ENCODE measurements at places on chromosomes 7 and 10.

DNA sequence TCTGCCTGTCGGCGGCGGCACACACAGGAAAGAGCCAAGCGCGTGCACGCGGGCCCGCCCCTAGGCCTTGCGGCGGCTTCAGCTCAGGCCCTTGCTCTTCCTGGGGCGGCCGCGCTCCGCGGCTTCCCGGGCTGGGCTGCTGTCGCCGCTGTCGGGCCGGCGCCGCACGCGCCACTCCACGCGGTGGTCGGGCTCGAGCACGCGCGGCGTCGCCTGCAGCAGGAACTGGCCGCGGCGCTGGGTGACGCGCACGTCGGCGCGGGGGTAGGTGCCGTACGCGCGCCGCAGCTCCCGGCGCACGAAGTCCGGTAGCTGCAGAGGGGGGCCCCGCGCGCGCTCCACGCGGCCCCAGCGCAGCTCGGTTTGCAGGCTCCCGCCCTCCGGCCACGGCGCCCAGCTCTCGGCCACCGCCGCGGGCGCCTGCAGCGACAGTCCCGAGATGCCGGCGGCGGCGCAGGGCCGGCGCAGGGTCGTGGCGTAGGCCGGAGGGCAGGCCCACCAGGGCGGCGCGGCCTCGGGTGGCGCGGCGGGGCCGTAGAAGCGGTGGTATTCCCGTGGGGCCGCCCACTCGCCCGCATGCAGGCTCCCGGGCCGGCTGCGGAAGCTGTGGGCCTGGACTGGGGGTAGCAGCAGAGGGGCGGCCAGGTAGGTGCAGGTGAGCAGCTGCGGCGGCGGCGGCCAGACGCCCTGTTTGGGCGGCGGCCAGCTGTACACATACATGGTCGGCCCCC, 804 bp downstream of the C10orf95 start:
- peak; percentile 81 for DNase-seq

GRCh38 chr10:59674215-59674836, 35.3 kb downstream of the SLC16A9 start:
- DNase-seq = no peak

DNA sequence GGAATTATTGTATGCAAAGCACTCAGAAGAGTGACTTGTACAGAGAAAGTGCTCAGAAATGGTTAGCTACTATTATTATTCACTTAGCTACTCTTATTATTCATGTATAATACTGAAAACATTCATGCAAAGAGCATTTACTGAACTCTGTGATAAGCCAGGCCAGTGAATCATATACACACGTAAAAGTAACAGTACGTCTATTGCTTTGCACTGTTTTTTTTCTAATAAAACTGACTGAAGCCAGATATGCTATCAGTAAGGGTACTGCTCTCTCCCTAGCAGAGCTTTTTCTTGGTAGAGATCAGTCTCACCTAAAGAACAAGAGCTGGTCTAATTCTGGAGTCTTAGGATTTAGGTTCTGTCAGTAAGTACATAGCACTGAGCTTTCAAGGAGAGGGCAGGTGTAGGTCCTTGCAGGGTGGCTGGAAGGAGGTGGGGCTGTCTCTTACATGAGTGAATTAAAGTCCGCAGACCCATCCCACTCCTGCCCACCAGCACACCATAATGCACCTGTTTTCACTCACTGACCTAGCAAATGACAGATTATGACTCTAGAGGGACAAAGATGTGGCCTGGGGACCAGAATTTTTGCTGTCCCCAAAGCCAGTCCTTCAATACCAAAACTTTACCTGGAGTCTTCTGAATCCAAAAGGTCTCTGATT, 145.9 kb downstream of the ARID5B start:
- DNase-seq = no peak

GRCh38 chr10:71309919-71310318, 9.1 kb upstream of the SLC29A3 start:
- DNase-seq = no peak

GRCh38 chr10:16470747-16471146, 33.9 kb downstream of the PTER start:
- DNase-seq = no peak

- no peak for DNase-seq
These were observed 127.8 kb downstream of the PLPP4 start for GRCh38 chr10:120584786-120585185.

GRCh38 chr7:134865001-134865845, 85.8 kb downstream of the CALD1 start:
- no peak for DNase-seq

DNA sequence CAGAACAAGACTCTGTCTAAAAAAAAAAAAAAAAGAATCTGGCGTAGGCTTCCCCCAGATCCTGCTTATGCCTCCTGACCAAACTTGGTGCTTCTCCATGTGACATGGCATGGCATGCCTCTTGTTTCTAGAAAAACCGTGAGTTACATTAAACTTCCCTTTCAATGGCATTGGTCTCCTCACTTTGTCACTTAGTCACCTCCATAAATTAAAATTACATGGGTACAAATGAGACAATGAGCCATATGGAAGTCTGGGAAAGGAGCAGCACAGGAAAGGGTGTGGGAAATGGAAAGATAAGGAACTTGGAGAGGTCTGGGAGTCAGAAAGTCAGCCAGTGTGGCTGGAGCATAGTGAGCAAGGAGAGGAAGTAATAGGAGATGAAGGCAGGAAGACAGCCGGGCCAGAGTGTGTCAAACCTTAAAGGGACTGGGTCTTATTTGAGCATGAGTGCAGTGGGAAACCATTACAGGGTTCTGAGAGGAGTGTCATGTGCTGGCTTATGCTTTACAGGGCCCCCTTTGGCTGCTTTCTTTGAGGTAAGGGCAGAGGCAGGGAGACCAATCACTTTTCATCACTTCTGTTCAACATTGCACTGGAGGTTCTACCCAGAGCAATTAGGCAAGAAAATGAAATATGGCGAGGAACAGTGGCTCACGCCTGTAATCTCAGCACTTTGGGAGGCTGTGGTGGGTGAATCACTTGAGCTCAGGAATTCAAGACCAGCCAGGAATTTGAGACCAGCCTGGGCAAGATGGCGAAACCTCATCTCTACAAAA, 21.3 kb upstream of the ZMIZ2 start:
- peak; percentile 69 for DNase-seq

- no peak for DNase-seq
These were observed 154.8 kb downstream of the RAPGEF5 start for GRCh38 chr7:22202141-22202540.

DNA sequence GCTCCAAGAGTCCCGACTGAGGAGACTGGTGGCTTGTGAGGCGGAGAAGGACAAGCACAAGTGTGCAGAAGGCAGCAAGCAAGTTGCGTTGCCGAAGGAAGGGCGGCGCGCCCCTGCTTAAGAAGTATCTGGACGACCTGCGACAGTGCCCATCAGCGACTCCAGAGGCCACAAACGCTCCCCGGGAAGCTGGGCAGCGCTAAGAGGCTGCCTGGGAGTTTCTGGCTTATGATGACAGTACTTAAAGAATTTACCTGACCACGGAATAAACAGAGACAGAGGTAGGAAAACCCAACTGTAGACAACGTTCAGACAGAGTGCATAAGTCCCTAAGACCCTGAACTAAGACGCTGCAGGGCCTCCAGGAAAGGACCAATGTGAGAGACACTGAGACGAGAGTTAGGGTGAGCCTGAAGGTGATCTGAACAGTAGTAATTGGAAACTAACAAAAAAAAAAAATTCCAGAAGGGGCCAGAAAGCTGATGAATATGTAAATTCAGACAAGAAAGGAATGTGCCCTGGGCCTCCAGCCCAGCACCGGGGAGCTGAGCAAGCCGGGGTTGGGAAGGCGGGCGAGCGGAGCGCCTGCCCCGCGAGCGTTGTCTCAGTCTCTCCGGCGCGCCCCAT, 1.0 kb downstream of the OSBPL3 start:
- DNase-seq = peak; percentile 46

- no peak for DNase-seq
These were observed 1.2 kb downstream of the GTF2IRD1 start for GRCh38 chr7:74454925-74455288.

DNA sequence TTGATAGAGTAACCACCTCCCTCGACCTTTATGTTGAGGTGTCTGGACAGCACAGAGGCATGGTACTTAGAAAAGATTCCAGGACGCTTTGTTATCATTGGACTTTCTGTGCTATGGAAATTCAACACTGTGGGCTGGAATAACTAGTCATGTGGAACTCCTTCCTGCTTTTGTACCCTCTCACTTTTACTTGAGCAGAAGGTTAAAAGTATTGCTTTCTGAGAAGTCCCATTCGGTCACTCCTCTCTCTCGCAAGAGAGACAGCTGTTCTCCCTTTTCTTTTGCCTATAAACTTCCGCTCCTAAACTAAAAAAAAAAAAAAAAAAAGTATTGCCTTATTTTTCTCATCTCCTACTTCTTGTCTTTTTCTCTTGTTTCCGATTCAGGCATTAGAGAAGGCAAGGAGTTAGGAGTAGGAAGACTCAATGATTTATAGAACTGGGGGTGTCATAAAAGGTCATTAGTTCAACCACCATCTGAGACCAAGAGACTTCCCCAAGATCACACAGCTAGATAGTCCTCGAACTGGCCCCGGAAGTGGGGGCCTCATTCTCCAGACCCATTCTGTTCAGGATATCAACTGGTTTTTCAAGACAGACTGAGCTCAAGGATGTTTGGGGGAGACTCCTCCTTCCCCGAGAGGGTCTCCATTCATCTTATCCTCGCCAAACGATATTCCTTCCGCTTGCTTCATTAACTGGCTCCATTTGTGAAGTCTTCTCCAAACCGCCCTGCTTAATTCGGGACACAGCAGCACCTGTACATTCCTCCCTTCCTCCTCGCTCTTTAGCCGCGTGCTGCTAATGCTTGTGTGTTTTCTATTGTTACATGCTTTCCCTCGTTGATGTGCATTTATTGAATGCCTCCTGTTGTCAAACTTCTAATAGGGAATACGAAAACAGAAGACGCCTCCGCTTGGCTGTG, 995 bp upstream of the INPP5F start:
- DNase-seq = peak; percentile 56

GRCh38 chr7:138907850-138908249, 73.3 kb downstream of the KIAA1549 start:
- DNase-seq = no peak

- DNase-seq = peak; percentile 22
These were observed 311.2 kb downstream of the RNLS start for GRCh38 chr10:88271761-88272543.

DNA sequence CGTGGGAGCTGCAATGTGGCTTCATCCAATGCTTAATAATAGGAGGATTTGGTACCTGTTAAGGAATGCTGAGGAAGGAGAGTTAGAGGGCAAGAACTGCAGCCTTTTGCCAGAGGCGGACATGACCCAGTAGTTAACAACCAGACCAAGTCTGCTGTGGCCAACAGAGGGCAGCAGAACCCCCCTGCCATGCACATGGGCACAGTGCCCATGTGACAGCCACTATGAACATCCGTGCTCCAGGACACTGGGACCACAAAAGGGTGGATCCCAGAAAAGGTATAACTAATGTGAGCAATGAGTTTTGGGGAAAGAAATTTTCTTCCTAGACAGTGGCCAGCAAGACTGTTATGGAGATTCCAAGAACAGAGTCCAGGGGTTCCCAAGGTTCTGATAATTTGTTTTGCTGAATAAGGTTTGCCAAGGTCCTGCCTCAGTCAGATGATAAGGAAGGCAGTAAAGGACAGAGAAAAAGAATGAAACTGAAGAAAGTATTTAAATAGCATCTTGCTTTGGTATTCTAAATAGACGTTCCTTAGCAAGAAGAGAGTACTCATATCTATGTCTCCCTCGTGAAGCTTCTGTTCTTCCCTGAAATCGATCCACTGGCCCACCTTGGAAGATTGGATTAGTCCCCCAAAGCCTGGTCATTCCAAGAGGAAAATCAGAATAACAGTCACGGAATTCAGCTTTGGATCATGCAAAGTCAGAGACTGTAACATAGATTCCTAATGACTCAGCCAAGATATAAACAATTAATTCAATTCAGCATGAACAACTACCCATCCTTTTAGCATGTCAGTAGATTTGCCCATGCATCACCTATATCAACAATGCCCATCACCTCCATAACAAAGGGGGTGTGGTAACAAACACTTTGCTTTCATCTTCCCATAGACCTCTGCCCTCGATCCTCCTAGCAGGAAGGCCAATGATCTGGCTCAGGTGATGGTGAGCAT, 56.0 kb downstream of the LGI1 start:
- DNase-seq = peak; percentile 49

- DNase-seq = no peak
These were observed 40.4 kb downstream of the CREB3L2 start for GRCh38 chr7:137961200-137962177.

GRCh38 chr7:148222721-148223120, 367.8 kb upstream of the C7orf33 start:
- no peak for DNase-seq

GRCh38 chr10:26855186-26855585, 5.6 kb downstream of the ABI1 start:
- no peak for DNase-seq

DNA sequence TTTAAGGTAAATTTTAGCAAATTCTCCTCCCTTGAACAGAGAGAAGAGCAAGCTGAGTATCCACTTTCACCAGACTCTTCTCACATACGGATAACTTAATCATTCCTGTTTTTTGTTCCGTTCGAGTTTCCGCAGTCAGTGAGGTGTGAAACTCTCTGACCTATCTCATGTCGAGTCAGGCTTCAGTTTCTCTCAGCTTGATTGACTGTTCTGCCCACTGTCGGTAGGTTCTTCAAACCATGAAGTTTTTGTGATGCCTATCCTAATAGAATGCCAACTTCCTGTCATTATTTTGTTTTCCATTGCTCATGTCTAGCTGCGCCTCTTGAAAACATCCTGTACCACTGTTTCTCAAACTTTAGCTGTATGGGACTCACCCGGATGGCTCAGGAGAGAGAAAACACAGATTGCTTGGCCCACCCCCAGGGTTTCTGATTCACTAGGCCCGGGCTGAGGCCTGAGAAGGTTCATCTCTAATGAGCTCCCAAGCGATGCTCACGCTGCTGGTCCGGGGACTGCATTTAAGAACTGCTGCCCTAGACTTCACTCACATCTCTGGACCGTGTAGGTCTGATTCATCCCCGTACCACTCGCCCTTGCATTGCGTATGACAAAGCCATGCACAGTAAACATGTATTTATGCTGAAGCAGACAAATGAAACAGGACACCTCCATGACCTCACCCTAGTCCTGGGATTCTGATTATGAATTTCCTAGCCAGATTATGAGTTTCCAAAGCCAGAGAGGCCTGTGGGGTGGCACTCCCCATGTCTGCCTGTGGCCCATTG, 208.4 kb upstream of the AGK start:
- no peak for DNase-seq

DNA sequence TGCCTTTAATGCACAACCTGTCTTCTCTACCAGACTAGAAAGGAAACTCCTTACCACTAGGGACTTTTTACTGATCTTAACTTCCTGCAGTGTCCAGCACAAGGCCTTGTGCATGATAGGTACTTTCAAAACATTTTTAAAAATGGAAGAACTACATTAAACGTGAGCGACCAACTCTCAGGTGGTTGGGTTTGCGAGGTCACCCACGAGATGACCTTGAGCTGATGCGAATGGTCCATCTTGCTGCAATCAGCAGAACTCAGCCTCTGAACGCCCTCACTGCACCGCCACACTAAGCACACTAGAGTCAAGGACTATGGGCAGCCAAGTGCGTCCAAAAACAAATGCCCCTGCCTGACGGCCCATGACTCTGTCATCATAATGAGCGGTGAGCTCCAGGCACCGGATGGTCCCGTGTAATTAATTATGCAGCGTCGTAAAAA, 34.9 kb upstream of the PTF1A start:
- no peak for DNase-seq

GRCh38 chr7:157568770-157569584, 232.2 kb downstream of the DNAJB6 start:
- DNase-seq = no peak

GRCh38 chr10:73965890-73966768, 31.8 kb upstream of the VCL start:
- peak; percentile 99 for DNase-seq

- DNase-seq = no peak
These were observed 26.6 kb downstream of the CDNF start for GRCh38 chr10:14810969-14811953.

Measured in RCC 7860 (cell line).